ENCODE measurements at places on chromosomes 3 and 15. TPM values are rescaled to one million over a fixed set of nuclear protein-coding genes. Genes with fewer than 3 reads are reported as not detected.

The ANKRD34C gene
- not detected for total RNA-seq

DNA sequence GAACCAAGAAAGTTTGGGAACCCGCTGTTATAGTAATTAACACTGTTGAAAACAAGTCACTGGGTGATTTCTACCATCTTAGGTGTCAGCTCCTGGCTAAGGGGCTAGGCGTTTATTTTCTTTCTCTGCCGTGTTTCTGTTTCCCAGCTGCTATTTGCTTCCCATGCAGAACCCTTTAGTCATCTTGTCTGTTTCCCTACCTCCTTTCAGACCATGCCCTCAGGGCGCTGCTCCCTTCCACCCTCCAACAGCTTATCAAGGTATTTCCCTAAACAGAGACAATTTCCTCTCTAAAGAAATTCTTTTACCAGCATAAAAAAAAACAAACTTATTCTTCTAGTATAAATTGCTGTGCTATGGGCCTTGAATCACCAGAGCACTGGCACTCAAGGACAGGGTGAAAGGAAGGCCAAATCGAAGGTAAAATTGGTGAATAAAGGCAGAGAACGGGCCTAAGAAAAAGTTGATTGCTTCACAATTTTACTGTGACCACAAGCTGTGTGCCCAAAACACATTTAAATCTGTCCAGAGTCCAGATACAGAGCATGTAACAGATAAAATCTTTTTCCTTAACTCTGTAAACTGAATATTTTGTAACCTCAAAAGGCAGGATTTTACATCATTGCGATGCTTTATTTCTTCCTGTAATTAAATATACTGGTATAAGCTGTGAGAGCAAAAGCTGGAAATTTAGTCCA is 319.2 kb downstream of the ZNF621 start:
- no peak for DNase-seq
- no peak overlapping the region for H3K27ac ChIP-seq
- no peaks in the 10 kb centered on the region for H3K4me1 ChIP-seq
- H3K36me3 ChIP-seq: no peaks in the 10 kb centered on the region
- no peak overlapping the region for H3K4me3 ChIP-seq

DNA sequence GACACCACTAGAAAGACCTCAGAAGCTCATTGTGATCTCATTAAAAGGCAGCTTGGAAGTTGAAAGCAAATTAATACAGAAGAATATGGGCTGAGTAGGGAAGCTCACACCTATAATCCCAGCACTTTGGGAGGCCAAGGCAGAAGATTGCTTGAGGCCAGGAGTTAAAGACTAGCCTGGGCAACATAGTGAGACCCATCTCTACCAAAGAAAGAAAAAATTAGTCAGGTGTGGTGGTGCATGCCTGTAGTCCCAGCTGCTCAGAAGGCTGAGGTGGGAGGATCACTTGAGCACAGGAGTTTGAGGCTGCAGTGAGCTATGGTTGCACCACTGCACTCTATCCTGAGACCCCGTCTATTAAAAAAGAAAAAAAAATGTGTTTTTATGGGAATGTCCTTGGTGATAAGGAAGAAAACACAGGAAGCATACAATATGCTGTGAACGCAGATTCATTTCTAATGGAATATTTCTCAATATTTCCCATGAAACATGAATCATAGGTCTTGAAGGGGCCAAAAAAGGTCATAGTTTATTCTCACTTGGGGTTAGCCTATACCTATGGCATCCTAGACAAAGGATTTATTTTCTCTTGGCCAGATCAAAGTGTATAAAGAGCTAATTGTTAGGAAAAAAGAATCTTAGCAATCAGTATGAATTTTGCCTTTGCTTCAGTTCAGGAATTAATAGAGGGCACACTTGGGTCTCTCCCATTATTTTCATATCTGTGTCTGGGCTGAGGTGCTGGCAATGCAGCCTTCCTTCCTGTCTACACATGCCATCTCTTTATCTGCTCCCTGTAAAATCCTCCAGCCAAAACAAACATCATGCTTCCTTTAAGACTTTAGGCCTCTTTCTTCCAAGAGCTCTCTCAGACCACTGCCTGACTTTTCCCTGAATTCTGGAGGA is 98.2 kb downstream of the FNDC3B start:
- no peaks in the 10 kb centered on the region for H3K27me3 ChIP-seq
- H3K36me3 ChIP-seq: peaks cover 18% of the 10 kb centered on the region

DNA sequence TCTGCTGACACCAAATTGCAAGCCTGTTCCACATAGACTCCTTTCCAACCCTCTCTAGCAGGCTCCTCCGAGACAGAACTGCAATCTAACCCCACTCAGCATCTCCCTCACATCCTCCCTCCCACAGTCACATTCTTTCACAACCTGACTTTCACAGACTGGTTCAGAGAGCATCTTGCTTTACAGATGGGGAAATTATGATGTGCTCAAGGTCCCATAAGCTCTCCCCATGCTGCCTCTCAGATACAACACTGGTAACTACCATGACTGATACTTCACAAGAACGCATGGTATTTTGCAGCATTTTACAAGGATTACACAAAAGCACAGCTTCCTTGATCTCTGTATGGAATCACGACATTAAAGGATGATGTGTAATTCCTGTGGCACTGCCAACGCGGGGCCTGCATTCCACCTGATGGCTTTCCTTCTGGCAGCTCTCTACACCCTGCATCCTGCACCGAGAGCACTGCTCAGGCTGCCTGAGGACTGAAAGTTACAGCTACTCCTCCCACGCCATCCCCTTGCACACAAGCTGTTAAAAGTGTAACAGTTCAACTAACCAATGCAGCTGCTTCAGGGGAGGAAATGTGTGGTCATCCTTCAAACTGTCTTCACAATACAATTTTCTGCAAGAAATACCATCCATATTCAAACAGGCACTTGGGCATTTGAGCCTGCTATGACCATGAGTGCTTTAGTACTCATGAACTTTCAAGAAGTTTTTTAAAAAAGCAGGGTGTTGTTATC is 27.6 kb downstream of the TBC1D2B start:
- no peaks in the 10 kb centered on the region for H3K27me3 ChIP-seq
- H3K4me1 ChIP-seq: peaks cover 97% of the 10 kb centered on the region
- H3K36me3 ChIP-seq: peaks cover 60% of the 10 kb centered on the region
- peak; percentile 73 for DNase-seq
- H3K27ac ChIP-seq: peak overlapping the region; percentile 87

DNA sequence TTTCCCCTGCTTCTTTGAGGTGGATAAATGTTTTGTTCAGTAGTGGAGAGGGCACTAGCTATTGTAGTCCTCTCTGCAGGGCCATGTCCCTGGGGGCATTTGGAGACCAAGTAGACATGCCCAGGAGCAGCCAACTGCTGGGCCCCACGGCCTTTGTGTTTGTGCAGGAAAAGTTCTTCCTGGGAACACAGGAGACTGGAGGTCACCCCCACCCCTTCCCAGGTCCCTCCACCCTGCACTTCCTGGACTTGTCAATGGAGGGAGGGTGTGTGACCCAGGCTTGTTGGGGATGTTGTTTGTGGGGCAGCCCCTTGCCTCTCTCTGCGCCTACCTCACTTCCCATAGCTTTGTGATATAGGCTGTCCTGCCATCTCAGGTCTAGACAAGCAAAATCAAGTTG is 317.0 kb upstream of the LRRFIP2 start:
- H3K4me3 ChIP-seq: no peak overlapping the region
- no peaks in the 10 kb centered on the region for H3K36me3 ChIP-seq
- H3K27ac ChIP-seq: no peak overlapping the region
- H3K4me1 ChIP-seq: no peaks in the 10 kb centered on the region

- no peak overlapping the region for H3K4me3 ChIP-seq
- H3K27me3 ChIP-seq: no peaks in the 10 kb centered on the region
- H3K36me3 ChIP-seq: no peaks in the 10 kb centered on the region
These were observed 11.0 kb downstream of the LEKR1 start for GRCh38 chr3:156837115-156837514.

DNA sequence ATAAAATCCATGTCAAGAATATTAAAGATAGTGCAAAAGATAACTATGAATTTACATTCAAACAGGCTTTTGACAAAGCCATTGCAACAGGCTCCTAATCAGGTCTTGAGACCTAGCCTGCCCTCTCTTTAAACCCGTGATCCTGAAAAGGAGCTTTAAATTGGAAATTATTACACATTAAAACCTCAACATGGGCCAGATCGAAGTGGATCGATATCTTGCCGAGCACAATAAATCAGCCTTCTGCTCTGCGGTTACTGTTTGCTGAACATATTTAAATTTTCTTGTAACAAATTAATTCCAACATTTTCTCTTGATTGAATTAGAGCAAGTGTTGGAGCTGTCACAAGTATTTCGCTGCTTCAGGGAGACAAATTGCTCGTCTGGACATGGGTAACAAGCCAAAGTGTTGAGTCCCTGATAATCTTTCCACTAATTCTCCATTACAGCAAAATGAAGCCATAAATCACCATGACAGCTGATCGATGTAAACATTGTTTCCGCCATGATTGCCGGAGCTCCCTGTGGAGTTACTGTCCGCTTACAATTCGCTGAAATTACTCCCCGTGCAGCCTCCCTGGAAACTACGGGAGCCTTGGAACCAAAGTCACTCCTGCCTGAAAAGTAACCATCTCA is 47.6 kb downstream of the SHOX2 start:
- H3K27me3 ChIP-seq: no peaks in the 10 kb centered on the region
- H3K27ac ChIP-seq: no peak overlapping the region
- no peak overlapping the region for H3K4me3 ChIP-seq
- DNase-seq: no peak
- no peaks in the 10 kb centered on the region for H3K36me3 ChIP-seq
- no peaks in the 10 kb centered on the region for H3K4me1 ChIP-seq

DNA sequence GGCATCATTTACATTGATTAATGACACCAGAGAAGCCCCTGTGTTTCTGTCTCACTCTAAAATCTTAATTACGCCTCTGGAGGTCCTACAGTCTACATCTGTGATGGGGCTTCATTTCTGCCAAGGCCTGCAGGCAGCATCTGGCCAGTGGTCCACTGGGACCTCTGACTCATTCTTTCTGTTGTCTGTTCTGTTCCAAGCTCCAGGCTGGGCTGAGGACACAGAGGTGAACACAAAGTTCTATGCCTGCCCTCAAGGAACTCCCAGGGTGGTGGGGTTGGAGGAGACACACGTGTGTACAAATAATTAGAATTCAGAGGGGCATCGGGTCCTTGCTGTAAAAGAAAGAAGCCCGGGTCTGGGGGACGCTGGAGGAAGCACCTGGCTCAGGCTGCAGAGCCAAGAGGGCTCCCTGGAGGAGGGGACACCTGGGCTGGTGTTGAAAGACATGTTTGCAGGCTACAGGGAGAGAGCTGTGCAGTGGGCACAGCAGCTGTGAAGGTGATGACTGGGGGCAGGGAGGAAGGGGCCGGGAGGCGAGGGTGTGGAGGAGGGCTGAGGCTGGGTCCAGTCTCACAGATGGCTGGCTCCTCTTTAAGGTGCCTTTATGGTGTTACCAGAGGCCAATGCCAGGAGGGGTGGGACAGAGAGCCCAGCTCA is 103.3 kb upstream of the PRR23E start:
- no peaks in the 10 kb centered on the region for H3K36me3 ChIP-seq
- no peaks in the 10 kb centered on the region for H3K27me3 ChIP-seq
- H3K27ac ChIP-seq: no peak overlapping the region
- no peak overlapping the region for H3K4me3 ChIP-seq
- no peaks in the 10 kb centered on the region for H3K4me1 ChIP-seq
- DNase-seq: no peak

The COLQ gene
- total RNA-seq: 4.3 TPM

The POTEB gene
- not detected for total RNA-seq

- peaks cover 7% of the 10 kb centered on the region for H3K4me1 ChIP-seq
- H3K4me3 ChIP-seq: no peak overlapping the region
- H3K27me3 ChIP-seq: no peaks in the 10 kb centered on the region
- no peak for DNase-seq
These were observed 97.9 kb upstream of the NANOGP8 start for GRCh38 chr15:35182841-35183479.

DNA sequence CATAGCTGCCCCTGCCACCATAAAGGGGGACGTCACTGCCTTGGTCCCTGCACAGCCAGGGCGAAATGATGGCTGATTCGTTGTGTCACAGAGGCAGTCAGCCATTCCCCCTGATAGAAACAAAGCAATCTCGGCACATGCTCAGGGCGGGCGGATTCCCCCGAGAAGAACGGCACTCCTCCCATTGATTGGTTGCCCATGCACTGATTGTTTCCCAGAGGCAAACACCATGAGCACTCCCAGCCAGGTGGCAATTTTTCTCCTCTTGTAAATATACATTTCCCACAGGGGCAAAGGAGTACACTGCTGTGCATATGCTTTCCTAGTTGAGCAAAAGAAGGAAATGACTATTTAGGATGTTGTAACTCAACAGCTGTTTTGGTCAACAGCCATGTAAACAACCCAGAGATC is 56.5 kb downstream of the KY start:
- no peak overlapping the region for H3K27ac ChIP-seq
- no peak overlapping the region for H3K4me3 ChIP-seq
- peaks cover 2% of the 10 kb centered on the region for H3K4me1 ChIP-seq
- H3K36me3 ChIP-seq: no peaks in the 10 kb centered on the region
- no peak for DNase-seq

DNA sequence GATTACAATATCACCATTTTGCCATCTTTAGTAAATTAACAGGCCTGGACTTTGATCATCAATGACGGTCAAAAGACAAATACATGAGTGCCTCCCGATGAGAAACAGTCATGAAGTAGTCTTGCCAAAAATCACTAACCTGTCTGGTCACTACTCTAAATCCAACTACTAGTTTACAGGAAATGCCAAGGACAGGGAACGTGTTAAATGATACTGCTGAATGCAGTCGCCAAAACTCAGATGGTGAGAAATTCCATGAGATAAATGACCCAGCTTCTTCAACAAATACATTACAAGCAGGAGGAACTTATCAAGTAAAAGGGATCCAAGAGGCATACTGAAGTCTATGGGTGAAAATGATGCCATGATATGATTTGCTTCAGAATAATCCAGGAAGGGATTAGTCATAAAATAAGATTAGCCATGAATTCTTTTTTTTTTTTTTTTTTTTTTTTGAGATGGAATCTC is 35.8 kb upstream of the ATP13A3 start:
- no peak overlapping the region for H3K27ac ChIP-seq
- peaks cover 14% of the 10 kb centered on the region for H3K4me1 ChIP-seq
- H3K4me3 ChIP-seq: no peak overlapping the region
- H3K36me3 ChIP-seq: peaks cover 3% of the 10 kb centered on the region

GRCh38 chr3:172972067-172972466 is 169.0 kb downstream of the SPATA16 start:
- no peaks in the 10 kb centered on the region for H3K4me1 ChIP-seq
- H3K27ac ChIP-seq: no peak overlapping the region
- no peaks in the 10 kb centered on the region for H3K36me3 ChIP-seq
- H3K27me3 ChIP-seq: no peaks in the 10 kb centered on the region

The SYNPR gene
- not detected for total RNA-seq

GRCh38 chr3:42544492-42545283 is 37.1 kb downstream of the SEC22C start:
- peaks cover 6% of the 10 kb centered on the region for H3K36me3 ChIP-seq
- no peak for DNase-seq
- peaks cover 2% of the 10 kb centered on the region for H3K4me1 ChIP-seq
- no peak overlapping the region for H3K27ac ChIP-seq
- no peaks in the 10 kb centered on the region for H3K27me3 ChIP-seq

The RAD51 gene
- 66.7 TPM for total RNA-seq

DNA sequence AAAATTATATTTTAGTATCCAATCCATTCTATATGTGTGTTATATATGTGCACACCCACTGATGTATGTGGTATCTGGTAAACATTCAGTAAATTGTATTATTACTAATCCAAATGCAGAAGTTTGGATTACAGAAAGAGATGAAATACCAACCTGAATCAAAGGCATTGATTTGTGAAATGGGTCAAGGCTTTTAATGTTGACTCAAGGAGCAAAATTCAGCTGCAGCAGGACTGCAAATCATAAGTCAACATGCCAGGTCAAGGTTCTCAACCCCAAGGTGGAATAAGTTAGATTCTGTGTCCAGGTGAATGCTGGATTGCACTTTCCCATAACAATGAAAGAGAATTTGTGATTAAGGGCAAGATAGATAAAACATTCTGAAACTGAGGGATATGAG is 190.7 kb downstream of the GAP43 start:
- peaks cover 26% of the 10 kb centered on the region for H3K27me3 ChIP-seq
- no peaks in the 10 kb centered on the region for H3K4me1 ChIP-seq
- H3K36me3 ChIP-seq: no peaks in the 10 kb centered on the region
- no peak for DNase-seq
- H3K4me3 ChIP-seq: no peak overlapping the region
